Stimulated activated CD4-positive, alpha-beta T cell treated with anti-CD3 and anti-CD28 coated beads, Interleukin-1b, Interleukin-23, amount 100 ng/mL, for 24 hours (primary cell): ENCODE measurements at places on chromosomes 3 and 15.

GRCh38 chr3:71305231-71306206 lies 278.0 kb downstream of the FOXP1 start:
- DNase-seq = peak; percentile 21

GRCh38 chr3:38003371-38003816 lies 12.8 kb downstream of the VILL start:
- DNase-seq = no peak

DNA sequence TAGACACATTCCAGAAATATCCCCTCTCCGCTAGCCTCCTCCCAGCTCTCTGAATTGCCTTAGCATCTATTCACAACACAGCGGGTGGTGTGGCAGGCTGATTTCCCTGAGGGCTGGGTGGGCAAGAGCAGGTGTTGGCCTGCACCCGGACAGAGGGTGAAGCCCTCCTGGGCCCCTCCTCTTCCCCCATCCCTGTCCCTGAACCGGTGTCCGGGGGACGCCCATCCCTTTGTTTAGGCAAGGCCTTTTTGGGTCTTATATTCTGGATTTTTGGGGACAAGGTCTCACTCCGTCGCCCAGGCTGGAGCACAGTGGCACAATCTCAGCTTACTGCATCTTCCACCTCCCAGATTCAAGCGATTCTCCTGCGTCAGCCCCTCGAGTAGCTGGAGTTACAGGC lies 55.2 kb upstream of the KLHL25 start:
- no peak for DNase-seq

- no peak for DNase-seq
Measured at GRCh38 chr15:63030101-63030551, 12.4 kb upstream of the TPM1 start.

DNA sequence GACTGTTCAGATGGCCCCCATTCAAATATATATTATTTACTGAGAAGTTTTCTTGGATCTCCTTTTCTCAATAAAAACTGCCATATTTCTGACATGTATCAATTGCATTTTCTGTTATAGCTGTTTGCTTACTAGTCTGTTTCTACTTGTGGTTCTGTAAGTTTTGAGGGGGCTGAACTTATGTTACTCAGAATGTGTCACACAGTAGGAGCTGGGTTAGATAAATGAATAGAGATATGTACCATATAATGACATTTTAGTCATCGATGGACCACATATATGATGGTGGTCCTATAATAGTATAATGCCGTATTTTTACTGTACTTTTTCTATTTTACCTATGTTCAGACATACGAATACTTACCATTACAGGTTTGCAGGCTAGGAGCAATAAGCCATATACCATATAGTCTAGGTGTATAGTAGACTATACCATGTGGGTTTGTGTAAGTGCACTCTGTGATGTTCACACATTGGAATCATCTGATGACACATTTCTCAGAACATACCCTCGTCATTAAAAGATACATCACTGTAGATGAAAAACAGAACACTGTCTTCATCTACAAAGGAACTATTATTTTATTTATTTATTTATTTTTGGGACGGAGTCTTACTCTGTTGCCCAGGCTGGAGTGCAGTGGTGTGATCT lies 22.3 kb downstream of the PPP4R2 start:
- no peak for DNase-seq

DNA sequence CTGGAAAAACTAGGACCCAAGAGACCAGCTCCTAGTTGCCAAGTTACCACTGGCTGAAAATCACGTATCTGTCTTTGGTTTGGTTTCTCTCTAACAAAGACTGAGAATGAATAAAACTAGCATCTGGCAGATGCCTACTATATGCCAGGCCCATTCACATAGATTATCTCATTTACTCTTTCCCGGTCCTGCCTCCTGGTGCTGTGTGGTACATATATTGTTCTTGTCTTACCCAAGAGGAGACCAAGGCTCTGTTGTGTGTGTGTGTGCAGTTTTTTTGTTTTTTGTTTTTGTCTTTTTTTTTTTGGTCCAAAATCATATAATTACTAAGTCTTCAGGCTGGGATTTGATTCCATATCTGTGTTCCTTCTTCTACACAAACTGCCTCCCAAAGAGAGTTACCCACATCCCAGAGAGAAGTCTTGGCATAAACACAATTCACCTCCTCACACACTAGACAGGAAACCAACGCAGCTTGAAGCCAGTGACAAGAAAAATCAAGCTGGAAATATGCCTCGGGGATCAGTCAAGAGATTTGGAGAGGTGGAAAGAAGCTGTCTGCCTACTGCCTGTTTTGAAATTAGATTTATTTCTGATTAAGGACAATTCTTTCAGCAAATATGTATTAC lies 891 bp downstream of the AHSG start:
- DNase-seq = no peak

- DNase-seq = no peak
Measured at GRCh38 chr3:147189016-147189415, 217.3 kb downstream of the ZIC4 start.

DNA sequence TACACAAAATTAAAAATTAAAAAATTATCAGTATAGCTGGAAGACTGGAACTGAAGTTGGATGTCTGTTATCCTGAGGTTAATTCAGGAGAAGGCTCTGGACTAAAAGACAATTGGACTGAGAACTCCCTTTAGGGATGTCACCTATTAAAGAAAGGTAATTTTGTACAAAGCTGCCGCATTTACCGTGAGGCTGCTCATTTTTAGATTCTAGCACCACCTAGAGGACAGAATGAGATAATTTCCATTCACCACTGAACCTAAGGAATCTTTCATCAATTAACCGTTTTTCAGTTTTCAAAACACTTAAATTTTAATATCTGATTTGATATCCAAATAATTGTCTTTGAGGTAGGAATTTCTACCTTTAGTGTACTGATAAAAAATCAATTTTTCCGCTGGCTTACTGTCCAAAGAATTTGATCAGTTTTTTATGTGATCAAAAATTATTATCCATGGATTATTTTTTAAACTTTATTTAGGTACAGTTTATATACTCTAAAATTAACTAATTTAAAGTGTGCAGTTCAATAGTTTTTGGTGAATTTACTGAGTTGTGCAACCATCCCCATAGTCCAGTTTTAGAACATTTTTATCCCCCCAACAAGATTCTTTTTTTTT lies 106.7 kb upstream of the TNIK start:
- no peak for DNase-seq

GRCh38 chr3:64619216-64619615 lies 68.6 kb downstream of the ADAMTS9 start:
- no peak for DNase-seq

DNA sequence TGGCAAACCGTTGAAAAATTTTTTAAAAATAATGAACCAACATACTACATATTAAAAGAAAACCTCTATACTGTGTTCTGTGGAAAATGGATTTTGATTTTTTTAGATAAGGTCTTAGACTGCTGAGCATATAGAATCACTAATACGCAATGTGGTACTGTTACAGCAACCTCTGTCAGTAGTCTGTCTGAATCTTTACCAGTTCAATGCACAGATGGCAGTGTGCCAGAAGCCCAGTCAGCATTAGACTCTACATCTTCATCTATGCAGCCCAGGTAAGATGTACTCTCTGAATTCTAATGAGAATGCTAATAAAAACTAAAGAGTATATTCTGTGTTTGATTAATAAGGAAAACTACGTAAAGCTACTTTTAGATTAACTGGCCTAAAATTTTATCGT lies 31.3 kb upstream of the FAH start:
- DNase-seq = no peak

GRCh38 chr3:98525494-98525893 lies 2.8 kb upstream of the CLDND1 start:
- DNase-seq = no peak

DNA sequence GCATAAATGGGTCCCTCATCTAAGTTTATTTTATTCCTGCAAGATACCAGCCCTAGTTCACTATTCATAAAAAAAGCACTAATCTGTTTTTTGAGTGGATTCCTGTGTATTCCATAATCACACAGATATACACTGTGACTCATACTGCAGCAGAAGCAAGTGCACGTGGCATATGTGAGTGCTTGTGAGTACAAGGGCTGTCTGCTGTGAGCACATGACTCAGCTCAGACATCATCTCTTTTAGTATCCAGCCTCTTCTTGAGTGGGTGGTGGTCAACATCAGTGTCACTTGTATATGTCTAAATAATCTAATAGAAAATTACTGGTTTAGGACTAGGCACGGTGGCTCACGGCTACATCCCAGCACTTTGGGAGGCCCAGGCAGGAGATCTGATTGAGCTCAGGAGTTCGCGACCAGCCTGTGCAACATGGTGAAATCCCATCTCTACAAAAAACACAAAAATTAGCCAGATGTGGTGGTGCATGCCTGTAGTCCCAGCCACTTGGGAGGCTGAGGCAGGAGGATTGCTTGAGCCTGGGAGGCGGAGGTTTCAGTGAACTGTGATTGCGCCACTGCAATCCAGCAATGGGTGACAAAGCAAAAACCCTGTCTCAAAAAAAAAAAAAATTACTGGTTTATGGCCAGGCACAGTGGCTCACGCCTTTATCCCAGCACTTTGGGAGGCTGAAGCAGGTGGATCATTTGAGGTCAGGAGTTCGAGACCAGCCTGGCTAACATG lies 49.8 kb downstream of the NIPA2 start:
- DNase-seq = no peak

- DNase-seq = no peak
Measured at GRCh38 chr3:159929171-159930141, 59.2 kb upstream of the IL12A start.

GRCh38 chr3:137105277-137105977 lies 147.6 kb downstream of the IL20RB start:
- no peak for DNase-seq

GRCh38 chr15:35256551-35256950 lies 171.5 kb upstream of the NANOGP8 start:
- no peak for DNase-seq

DNA sequence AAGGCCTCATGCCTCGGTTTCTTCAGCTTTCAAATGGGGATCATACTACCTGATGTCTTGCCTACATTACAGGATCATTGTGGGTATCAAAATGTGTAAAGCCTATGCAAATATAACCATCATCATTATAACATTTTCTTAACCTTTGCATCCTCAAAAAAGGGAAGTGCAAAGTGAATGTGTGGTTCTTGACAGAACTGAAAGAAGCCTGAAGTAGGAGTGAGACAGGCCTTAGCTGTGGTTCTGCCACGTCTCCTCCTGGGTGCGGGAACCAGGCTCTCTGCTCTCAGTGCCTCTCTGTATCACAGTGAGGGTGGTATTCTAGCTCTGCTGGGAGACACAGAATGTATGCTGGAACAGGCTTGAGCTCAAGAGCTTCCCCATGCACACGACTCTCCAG lies 316.9 kb upstream of the ICE2 start:
- no peak for DNase-seq

GRCh38 chr3:31180274-31180673 lies 285.8 kb upstream of the GADL1 start:
- DNase-seq = no peak

DNA sequence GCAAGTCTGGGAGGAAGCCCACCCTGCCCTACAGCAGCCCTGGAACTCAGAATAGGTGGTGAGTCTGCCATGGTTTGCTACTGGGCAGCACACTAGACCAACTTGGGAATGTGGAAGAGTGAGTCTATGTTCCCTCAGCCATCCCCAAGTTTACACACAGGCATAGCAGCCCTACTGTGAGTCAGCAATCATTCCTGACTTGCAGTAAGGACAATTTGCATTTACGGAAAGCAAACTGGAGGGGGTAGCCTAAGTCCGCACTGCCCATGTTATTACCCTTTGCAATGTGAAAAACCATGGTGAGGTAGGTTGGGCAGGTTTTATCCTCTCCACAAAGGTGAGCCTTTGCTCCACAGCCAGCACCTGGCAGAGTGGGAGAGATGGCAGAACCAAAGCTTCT lies 4.6 kb downstream of the TCTA start:
- no peak for DNase-seq

DNA sequence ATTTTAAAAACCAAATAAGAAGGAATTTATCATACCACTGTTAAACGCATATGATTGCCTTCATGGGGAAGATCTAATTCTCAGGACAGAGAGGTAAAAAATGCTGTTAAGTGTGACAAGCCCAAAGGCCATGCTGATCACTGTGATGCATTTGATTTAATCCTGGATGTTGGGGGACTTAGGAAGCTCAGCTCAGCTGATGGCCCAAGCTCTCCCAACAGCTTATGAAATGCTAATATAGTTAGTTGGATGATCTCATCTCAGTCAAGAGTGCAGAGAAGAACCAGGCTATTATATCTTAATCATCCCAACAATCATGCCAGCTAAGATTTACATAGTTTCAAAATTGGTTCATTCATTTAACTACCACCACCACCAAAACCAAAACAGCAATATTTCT lies 340.0 kb downstream of the IL20RB start:
- DNase-seq = no peak

DNA sequence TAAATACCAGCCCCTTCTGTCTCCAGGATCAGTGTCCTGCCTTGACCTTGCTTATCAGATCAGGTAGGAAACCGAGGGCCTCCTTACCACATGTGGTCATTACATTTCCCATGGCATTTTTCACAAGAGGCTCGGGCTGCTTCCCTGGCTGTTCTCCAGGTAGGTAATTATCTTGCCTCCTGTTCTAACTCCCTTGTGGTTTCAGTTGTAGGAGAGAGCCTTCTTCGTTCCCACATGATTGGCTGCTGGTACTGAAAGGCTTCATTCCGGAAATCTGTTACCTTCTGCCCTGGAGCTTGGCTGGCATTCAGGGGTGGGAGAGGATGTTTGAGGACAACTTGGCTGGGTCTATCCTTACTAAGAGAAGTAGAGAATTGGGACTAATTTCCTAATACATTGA lies 46.8 kb upstream of the RORA start:
- DNase-seq = no peak

- DNase-seq = no peak
Measured at GRCh38 chr15:92226020-92226612, 167.6 kb upstream of the ST8SIA2 start.
